ENCODE measurements at places on chromosomes 2 and 18.
A peak's percentile ranks its signal among the peaks of the same experiment; 100 is the strongest.

- DNase-seq = no peak
These were observed 105.6 kb upstream of the NDUFV2 start for GRCh38 chr18:8996771-8997432.

GRCh38 chr2:96584017-96584416 lies 47.5 kb downstream of the ARID5A start:
- DNase-seq = no peak

DNA sequence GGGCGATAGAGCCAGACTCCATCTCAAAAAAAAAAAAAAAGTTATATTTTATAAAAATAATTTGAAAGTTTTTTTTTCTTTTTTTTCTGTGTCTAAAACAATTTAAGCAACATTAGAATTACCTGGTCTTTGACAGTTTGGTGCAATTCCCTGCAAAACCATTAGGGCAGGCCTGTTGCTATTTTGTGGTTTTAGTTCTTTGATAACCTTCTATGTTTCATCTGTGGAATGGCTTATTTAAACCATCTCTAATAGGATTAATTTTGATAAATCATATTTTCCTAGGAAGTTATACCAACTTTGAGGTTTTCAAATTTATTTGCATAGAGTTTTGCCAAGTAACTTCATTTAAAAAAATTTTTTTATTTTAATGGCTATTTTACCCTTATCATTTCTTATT lies 141.2 kb upstream of the TWIST2 start:
- no peak for DNase-seq

- peak; percentile 96 for DNase-seq
These were observed at the start of gene EHBP1 for GRCh38 chr2:62705007-62705829. TSS of gene EHBP1 (plus strand) at chr2:62705713. CDS start at chr2:62707192, 1,479 bp downstream.

DNA sequence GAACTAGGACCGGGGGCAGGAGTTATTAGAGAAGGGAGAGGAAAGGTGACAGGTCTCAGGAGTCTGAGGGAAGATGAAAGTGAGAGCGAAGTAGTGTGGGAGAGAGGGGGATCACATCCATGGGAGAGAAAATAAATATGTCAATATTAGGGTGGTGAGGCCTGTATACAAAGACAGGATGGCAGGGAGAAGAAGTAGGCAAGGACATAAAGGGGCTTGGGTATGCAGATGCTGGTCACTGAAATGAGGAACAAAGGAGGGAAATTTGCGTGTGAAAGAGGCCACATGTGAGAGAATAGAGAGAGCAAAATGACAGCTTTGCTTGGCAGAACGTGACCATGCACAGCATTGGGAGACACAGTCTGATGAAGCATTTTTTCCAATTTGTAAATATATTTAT lies 13.6 kb downstream of the METAP1D start:
- no peak for DNase-seq

Data from stimulated activated CD4-positive, alpha-beta T cell treated with anti-CD3 and anti-CD28 coated beads, Interleukin-2, amount 100 ng/mL, for 4 hours (primary cell).